Activated gamma-delta T cell treated with Interleukin-2 at 50 U/mL for 16 hours (primary cell): ENCODE measurements at places on chromosomes 12 and 14.

DNA sequence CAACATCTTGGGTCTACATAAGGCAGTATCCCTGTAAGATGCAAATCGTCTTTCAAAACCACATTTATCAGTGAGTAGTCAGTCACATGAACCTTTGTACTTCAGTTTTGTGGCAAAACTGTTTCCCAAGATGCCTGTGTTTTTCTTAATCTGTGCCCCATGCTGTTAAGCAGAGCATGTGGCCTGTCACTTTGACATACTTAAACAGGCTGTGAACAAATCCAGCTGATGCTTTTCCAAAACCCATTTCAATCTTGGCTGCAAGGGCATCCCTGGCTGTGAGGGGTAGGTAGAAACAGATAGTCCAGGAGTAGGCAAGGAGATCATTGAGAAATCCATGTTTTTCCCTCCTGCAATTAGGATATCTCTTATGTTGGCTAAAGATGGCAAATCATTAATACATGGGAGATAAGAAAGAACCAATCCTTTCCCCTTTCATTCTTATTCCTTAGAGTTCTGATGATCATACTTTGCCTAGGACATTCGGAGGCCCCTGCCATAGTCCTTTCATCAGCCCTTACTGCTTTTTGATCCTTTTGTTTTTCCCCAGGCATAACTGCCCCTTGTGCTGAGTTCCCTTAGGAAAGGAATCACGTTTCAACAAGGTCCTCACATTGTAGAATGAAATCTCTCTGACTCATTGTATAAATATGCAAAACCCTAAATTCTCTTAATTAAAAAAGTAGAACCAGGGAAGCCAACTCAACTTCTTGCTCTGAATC is 121.1 kb upstream of the EEA1 start:
- no peak for DNase-seq

DNA sequence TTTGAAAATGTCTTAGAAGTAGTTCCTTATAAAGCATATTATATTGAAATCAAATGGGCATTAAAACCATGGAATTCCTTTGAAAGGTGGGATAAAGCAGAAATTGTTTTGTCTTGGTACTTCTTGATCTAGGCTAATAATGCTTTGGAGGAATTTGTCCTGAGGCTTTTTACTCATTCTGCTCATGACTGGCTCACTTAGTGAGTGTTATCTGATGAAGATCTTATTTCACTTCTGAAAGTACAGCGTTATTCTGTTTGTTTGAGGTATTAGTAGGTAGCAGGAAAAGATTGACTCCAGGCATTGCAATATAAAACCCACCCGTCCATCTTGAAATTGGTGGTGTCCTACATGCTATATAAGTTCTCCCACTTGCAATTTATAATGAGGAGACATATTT is 5.5 kb downstream of the C12orf71 start:
- DNase-seq = no peak

DNA sequence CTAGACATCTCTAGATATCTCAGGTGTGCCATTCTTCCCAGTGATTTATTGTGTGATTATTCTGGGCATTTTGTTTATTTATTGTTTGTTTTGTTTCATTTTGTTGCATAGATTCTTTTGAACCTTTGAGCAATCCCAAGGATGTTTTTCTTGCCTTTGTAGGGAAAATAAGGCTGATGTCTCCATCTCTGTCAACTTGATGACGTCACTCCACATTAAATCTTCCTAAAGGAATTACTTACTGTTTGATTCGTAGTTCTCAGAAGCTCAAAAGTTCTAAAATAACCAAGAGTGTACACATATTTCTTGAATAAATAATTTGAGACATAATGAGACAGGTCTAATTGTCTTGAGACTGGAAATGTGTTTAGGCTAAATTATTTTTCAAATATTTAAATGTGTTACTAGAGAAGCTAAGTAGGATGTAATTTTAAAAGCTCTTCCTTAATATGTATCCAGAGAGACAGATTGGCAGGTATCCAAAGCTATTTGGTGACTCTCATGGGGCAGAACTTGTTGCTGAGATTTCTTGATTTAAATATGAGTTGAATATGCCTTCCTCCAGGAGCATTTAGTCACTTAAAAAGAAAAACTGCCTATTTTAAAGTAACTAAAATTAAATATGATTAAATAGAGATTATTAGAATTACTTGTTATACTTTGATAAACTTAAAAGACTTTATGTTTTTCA is 128.7 kb downstream of the CNTN1 start:
- DNase-seq = no peak

- no peak for DNase-seq
These were observed 71.8 kb upstream of the MAX start for GRCh38 chr14:65173973-65174693.

GRCh38 chr14:98494582-98494981 is 777.4 kb downstream of the BCL11B start:
- no peak for DNase-seq

- DNase-seq = no peak
These were observed 155.7 kb upstream of the GSC start for GRCh38 chr14:94925416-94926173.

- DNase-seq = no peak
These were observed 317.0 kb upstream of the TMPO start for GRCh38 chr12:98198261-98198982.

- no peak for DNase-seq
These were observed 306.9 kb upstream of the DIO2 start for GRCh38 chr14:80518173-80518572.
